Stimulated activated naive CD8-positive, alpha-beta T cell treated with anti-CD3 and anti-CD28 coated beads, Interleukin-15, amount 100 ng/mL, for 72 hours (primary cell): ENCODE measurements at places on chromosomes 11 and 22.

DNA sequence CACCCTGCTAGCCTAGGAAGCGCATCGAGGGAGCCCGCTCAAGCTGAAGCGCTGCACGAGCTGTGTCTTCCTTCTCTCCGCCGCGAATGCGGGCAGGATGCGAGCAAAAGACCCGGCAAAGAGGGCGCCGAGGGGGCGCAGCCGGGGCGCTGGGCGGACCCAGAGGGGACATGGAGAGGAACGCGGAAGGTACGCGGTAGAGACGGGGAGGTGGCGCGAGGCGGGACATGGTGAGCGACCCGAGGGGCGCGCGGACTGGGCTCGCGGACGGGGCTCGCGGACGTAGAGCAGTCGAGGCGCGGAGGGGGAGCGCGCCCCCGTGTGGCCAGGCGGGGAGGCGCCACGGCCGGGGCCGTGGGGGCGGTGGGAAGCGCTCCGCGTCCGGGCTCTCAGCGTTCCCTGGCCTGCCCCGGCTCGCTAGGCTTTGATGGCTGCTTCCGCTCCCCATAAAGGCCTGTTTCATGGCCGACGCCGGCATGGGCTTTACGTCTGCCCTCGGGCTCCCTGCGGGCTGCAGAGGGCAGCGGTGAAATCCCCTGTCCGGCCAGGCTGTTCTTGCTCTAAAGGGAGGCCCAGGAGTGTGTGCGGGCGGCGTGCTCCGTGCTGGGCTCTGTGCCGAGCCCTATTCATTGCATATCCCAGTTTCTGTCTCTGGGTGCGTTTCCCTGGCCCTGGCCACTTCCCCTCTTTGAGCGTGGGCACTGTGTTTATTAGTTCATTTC lies 31.2 kb upstream of the TRIM29 start:
- peak; percentile 76 for DNase-seq

DNA sequence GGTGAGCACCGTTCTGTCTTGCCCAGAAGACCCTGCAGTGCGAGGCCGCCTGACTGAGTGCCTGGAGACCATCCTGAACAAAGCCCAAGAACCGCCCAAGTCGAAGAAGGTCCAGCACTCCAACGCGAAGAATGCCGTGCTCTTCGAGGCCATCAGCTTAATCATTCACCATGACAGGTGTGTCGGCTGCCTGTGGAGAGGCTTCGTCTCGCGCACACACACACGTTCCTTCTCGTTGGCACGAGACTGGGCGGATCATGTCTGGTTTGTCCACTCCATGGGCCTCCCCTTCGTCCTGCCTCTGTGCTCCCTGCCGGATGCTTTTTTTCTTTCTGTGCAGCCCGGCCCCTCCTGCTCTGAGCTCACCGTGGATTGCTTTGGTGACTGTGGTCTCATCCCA lies 51.1 kb downstream of the MUC6 start:
- no peak for DNase-seq

DNA sequence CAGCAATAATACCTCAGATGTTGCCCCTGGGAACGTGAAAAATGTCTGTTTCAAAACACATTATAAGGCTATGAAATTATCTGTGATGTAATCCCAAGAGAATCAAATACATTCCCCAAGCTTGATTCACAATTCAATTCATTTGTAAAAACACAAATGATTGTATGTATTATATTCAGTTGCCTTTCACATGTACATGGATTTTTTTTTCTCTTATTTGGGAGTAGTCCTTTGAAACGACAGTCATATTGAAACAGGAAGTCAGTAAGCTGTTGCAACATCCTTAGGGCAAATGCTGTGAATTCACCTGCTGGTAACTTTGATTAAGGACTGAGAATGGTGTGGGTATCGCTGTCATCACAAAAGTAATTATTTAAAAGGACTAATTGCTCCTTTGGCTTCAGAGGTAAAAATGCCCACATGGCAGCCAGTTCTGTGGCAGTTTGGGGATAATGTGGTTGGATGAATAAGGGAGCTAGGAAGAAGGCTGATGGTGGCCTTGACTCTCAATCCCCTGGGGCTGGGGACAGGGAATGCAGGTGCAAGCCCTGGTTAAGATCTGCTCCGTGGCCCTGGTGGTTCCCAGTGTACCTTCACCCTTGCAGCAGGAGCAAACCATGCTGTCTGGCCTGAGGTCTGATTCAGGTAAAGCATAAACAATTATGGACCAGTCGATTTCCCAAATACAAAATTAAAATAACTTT lies 13.2 kb downstream of the EHF start:
- no peak for DNase-seq

DNA sequence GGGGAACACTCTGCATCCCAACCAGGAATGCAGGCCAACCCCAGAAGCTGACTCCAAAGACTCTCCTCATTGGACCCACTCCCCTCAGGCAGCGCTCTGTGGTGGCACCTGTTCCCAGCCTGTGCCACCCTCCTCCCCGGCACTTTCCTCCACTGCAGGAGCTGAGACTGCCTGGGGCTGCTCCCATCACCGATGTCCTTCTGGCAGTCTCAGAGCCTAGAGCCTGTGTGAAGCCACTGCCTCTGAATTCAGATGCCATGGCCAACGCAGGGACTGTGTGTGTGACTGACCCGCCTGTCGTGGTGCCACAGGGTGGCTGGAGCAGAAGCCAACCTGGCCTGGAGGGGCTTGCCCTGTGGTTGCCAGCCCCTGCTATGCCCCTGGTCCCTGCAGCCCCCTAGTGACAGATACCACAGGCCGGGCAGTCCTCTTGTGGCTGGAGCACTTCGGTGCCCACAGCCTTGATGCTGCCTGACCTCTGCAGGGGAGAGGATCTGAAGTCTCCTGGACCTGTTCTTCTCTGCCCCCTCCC lies 43.2 kb downstream of the TBX1 start:
- no peak for DNase-seq

- DNase-seq: no peak
These were observed 13.7 kb downstream of the ZBTB44 start for GRCh38 chr11:130301002-130301401.

- DNase-seq: no peak
These were observed 271.9 kb downstream of the ST3GAL4 start for GRCh38 chr11:126627421-126627820.

DNA sequence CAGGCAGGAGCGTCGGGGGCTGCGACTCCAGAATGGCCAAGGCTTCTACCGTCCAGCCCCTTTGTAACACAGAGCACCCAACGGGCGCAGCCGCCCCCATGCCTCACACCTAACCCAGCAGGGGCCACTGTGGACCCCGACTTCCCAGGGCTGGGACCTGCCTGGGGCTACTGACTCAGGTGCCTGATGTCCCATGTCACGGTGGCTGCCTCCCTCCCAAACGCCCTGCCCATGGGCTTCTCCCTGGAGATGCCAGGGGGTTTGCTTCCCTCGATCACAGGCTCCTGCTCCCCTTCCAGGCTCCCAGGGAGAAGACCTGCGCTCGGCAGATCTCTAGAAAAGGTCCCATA lies 84.0 kb downstream of the MYEOV start:
- no peak for DNase-seq

DNA sequence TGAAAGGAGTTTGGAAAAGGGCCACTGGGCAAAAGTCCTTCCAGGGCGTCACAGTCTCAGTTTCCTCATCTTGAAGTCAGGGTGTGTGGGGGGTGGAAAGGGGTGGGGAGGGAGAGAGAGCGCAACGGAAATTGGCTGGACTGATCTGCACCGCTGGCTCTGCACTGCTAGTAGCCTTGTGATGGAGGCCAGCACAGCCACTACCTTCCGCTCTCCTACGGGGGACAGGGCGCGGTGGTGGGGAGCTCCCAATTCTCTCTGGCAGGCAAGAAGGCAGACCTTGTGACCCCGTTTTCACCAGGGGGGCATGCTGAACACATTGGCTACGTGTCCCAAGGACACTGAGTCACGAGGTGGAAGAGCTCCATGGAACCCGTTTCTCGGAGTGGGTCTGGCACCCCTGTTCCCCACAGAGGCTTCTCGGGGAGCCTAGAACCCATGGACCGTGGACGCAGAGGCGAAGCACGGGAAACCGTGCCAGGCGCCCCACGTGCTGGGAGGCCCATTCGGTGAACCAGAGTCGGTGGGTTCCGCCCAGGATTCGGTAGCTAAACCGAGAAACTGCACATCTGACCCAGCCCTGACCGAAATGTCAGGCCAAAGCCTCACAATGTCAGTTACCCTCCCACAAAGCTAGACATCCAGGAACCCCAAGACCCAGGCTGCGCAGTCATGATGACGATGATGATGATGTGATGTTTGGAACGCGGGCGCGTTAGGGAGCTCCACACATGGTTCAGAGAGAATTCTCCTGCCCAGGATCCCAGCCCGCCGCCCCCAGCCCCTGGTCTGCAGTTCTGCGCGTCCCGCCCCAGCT lies 28.3 kb upstream of the WNT11 start:
- DNase-seq: peak; percentile 41

DNA sequence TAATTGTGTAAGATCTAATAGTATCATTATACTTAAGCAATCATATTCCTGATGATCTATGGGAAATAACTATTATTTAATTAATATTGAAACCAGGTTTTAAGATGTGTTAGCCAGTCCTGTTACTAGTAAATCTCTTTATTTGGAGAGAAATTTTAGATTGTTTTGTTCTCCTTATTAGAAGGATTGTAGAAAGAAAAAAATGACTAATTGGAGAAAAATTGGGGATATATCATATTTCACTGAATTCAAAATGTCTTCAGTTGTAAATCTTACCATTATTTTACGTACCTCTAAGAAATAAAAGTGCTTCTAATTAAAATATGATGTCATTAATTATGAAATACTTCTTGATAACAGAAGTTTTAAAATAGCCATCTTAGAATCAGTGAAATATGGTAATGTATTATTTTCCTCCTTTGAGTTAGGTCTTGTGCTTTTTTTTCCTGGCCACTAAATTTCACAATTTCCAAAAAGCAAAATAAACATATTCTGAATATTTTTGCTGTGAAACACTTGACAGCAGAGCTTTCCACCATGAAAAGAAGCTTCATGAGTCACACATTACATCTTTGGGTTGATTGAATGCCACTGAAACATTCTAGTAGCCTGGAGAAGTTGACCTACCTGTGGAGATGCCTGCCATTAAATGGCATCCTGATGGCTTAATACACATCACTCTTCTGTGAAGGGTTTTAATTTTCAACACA lies 6.4 kb downstream of the BIRC3 start:
- no peak for DNase-seq

GRCh38 chr22:32765132-32765618 lies 36.3 kb upstream of the TIMP3 start:
- DNase-seq: no peak

- DNase-seq: no peak
These were observed 12.7 kb downstream of the BTG4 start for GRCh38 chr11:111499483-111499882.

- DNase-seq: no peak
These were observed 62.1 kb downstream of the DDI1 start for GRCh38 chr11:104098555-104098954.

DNA sequence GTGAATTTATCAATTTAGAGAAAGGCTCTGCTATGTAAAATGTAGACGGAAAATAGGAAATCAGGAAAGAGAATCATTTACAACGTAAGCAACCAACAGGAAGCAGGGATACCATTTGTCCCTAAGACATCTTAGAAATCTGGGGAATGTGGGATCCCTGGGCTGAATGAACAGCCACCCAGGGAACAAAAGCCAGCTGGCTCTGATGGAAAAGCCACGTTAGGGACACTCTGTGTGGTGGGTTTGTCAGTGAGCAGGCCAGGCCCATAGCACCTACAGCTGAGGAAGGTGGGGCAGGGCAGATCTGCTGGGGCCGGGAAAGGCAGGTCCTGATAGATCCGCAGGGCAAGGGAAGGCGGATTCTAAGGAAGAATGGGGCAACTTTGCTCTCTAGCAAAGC lies 87.1 kb upstream of the CSNK2A3 start:
- DNase-seq: no peak

GRCh38 chr11:34351687-34352469 lies 5.9 kb downstream of the ABTB2 start:
- no peak for DNase-seq

GRCh38 chr22:49753276-49753890 lies 74.3 kb downstream of the BRD1 start:
- no peak for DNase-seq

- DNase-seq: no peak
These were observed 88.7 kb upstream of the CHRM4 start for GRCh38 chr11:46480166-46480726.

- no peak for DNase-seq
These were observed 2.4 kb upstream of the HEPACAM start for GRCh38 chr11:124938206-124938765.

DNA sequence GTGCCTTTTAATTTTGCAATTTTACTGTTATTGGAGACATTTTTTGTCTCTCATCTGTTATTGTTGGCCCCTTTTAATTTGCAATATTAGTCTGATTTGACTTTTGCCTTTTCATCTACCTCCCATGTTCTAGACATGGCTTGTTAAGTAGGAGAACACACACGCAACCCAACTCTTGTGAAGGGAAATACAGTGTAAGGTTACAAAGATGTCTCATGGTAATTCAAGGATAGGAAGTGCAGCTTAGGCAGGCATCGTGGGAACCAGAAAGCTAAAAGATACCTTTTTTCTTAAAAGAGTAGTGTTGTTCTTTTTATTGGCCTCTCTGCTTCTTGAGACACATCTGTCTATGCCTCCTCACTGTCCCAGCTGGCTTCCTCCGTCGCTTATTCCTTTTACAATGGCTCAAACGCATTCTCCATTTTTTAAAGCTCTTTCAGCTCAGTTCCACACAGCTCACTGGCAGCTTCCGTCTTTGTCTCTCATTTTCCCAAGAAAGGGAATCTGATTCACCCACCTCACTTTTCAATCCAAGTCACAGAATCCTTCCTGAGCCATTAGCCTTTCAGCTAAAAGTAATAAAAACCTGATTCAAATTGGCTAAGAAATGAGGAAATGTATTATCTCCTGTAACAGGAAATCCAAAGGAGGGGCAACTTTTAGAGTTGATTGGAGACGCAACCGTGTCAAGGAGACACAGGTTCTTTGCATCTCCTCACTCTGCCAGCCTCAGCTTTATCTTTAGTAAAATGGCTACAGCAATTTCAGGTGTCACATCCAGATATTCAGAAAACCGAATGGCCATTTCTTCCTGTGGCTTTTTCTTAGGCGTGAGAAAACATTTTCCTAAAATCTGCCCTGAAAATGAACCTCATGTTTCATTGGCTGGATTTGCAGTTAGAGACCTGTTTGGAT lies 57.2 kb downstream of the SIK2 start:
- DNase-seq: no peak

- DNase-seq: no peak
These were observed 1840.1 kb upstream of the RAG2 start for GRCh38 chr11:38438091-38438490.

- no peak for DNase-seq
These were observed 6.6 kb downstream of the F2 start for GRCh38 chr11:46725338-46726205.
